ENCODE measurements at places on chromosomes 1 and 21.

DNA sequence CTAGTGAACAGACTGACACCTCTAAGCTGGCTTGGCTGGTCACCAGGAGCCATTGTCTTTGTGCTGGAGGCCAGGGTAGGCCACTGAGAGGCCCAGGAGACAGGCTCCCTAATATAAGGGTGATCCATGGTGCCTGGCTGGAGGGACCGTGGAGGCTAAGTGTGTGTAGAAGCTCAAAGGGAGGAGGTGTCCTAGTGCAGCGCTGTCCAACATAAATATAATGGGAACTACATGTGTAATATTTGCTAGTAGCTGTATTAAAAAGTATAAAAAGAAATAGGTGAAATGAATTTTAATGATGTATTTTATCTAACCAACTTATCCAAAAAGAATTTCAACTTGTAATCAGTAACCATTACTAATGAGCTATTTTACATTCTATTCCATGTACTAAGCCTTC is 35.0 kb downstream of the SOX13 start:
- DNase-seq, result no peak

- DNase-seq, result no peak
These were observed 11.7 kb downstream of the MPZ start for GRCh38 chr1:161298116-161298515.

DNA sequence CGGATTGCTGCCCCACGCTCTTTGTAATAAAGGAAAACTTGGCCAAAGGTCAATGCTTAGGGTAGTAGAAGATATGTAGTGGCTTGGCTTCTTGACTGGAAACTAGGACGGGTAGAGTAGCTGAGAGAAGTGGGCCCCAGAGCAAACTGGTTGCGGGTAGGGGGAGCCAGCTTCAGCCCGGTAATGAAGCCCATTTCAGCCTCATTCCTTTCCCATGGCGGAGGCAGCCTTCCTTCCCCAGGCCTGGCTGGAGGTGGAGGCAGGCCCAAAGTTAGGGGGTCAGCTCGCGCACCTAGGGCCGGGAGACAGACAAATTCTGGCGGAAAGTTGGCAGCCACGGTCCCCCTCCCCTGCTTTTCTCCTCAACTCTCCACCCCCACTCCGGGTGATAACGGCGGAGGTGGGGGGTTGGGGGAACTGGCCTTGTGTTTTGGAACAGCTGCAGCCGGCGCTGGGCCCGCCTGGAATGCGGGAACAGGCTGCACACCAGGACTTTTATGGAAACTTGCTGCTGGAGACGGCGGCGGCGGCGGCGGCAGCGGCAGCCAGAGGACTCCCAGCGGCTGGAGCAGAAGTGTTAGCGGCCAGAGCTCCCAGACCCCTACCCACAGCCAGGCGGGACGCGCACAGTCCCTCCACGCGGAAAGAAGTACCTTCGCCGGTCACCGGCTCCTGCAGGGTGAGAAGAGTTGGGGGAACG is at the start of gene NEXN:
Gene NEXN (plus strand): TSS at position 544 of the 700 bp plus-strand sequence. CDS start 27,483 bp downstream, outside the sequence.
- DNase-seq, result peak; percentile 53

- DNase-seq, result peak; percentile 67
These were observed 940 bp upstream of the PRKCZ start for GRCh38 chr1:2049225-2049717.

GRCh38 chr21:41227357-41228005 is 59.5 kb downstream of the BACE2 start:
- DNase-seq, result no peak

DNA sequence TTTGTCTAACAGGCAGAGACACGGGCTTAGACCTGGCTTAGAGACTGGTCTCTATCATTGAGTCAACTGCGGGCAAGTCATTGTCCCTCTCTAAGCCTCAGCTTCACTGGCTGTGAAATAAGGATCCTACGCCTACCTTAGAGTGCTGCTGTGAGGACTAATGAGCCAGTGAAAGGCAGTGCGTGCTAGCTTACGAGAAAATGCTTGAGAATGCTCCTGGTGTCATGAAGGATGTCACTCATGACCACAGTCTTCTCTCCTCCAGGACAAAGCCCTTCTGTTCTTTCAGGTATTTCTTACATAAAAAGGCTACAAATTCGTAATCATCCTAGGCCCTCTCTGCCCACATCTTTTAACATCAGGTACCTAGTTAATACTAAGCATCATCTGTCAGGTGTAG is 16.5 kb upstream of the A3GALT2 start:
- no peak for DNase-seq

DNA sequence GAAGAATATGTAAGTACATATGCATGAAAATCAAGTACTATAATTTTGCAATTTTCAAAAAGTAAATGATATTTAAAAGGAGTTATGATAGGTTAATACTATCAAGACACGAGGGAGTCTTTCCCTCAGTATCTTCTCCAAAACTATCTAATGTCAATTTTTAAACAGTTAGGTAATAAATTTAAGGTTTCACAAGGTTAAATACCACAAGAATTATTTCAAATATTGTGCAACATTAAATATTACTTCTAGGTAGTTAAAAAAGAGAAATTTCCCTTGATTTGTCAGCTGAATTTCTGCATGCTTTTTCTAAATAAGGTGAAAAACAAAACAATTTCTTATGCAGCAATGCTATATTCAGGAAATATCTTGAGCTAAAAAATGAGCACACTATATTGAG is 3.5 kb downstream of the CFHR5 start:
- DNase-seq, result no peak

DNA sequence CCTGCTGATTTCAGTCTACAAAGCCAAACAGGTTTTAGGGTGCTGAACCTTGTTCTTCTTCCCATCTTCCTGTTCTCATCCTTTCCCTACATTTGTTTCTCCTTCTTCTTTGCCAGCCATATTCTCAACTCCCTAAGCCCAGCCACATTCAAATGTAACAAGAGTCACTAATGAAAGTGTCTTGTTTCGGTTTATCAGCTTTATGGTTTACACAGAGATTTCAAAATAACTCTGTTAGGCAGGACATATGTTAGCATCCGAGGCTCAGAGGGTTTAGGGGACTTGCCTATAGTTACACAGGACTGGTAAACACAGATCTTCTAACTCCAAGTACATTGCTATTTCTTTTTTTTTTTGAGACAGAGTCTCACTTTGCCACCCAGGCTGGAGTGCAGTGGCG is 61.3 kb downstream of the NDUFS5 start:
- DNase-seq, result no peak

GRCh38 chr21:16468184-16468583 is 738.4 kb downstream of the USP25 start:
- DNase-seq, result no peak

DNA sequence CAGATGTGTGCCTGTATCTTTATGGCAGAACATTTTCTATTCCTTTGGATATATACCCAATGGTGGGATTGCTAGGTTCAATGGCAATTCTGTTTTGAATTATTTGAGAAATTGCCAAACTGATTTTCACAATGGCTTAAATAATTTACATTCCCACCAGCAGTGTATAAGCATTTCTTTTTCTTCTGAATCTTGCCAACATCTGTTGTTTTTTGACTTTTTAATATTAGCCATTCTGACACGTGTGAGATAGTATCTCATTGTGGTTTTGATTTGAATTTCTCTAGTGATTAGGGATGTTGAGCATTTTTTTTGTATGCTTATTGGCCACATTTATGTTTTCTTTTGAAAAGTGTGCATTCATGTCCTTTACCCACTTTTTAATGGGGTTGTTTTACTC is 864.3 kb upstream of the ADAMTS5 start:
- DNase-seq, result no peak

- no peak for DNase-seq
These were observed 42.1 kb upstream of the ZP4 start for GRCh38 chr1:237932816-237933215.

GRCh38 chr21:31052489-31053142 is 14.3 kb upstream of the KRTAP19-8 start:
- no peak for DNase-seq

DNA sequence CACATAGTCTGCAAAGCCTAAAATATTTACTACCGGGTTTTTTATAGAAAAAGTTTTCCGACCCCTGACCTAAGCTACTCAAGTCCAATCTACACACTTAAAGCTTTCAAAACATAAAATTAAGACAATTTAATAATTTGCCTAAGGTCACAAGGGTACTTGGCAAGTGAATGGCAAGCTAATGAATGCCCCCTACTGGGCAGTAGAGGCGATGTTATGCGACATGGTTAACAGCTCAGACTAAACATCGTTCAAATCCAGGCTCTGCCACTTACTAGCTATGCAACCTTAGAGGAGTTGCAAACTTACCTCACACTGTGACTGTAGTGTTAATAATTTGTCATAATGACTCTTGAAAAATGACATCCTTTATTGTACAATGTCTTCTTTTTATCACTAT is 317.2 kb upstream of the NFIA start:
- DNase-seq, result no peak

DNA sequence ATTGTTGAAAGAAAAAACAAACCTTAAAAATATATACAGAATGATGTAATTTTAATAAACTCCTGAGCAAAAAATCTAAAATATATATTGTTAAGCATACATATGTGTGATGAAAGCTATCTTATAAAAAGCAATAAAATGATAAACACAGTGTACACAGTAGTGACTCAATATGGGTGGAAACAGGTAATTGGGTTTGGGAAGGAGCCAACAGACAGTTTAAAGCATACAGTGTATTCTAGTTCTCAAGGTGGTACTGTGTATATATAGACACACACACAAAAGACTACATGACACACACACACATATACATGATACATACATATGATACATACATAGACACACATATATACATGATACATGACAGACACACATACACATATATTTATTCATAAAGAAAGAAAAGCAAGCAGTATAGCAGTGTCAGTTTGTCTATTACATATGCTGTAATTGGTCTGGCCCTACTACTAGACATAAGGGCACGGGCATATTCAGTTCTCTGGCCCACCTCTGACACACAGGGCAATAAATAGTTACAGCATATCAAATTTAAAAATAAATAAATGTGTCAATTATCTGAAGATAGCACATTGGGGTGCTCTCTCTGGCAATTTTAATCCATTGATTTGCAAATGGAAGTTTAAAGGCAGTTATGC is 330.2 kb downstream of the S1PR1 start:
- DNase-seq, result no peak

DNA sequence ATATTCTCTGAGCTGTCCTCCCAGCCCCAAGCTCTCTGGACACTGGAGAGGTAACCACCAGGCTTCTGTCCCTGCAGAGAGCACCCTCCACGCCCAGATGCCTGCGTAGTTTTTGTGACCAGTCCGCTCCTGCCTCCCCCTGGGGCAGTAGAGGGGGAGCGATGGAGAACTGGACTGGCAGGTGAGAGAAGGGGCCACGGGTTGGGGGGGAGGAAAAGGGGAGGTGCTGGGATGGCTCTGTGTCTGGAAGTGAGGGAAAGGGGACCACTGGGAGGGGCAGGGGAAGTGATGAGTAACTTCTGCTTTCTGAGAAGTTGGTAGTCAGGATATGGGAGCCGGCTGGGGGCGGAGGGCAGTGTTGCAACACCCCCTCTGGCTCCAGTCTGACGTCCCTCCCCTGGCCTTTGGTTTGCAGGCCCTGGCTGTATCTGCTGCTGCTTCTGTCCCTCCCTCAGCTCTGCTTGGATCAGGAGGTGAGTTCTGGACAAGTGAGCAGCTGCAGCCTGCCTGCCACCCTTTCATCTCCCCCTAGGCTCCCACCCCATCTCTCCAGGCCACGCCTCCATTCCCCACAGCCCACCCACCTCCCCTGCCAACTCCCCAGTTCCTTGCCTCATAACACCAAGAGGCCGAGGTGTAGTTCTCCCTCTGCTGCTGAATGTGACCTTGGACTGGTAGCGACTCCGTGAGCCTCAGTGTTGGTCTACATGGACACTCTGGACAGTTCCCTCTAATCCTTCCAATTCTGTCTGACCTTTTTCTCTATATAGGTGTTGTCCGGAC is 3.1 kb downstream of the ADAMTSL4 start:
- DNase-seq, result no peak

- DNase-seq, result no peak
These were observed 1.8 kb downstream of the TXNIP start for GRCh38 chr1:145994391-145995120.

DNA sequence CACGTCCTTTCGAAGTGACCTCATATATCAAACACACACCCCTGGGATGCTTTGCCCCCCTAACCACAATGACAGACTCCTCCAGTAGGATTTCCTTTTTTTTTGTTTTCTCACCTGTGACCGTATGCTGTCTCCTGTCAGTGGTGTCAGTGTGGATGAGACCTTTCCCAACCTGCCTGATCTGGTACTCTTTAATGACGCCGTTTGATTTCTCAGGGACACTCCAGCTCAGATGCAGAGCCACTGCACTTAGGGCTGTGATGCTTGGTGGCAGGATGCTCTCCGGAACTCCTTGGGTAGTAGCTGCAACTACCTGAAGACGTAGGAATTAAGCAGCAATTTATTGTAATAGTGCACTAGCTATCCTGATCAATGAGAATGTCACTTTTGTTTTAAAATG is 212.6 kb downstream of the KCTD3 start:
- no peak for DNase-seq

DNA sequence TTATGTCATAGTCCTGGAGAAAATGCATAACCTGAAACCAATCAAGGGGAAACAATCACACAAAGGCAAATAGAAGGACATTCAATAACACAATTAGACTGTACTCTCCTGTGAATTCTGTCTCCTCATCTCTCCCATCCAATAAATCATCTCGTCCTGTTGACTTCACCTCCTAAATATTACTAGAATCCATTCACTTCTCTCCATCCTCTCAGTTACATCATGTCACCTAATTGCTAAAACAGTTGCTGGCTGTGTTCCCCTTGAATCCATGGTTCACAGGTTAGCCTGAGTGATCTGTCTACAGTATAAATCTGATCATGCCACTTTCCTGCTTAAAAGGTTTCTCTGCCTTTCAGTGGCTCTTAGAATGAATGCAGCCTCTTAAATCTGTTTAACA is 220.2 kb downstream of the TGFB2 start:
- DNase-seq, result no peak

- DNase-seq, result peak; percentile 96
These were observed at the start of gene CIART for GRCh38 chr1:150281758-150282557. Gene CIART, plus strand, starts transcription at chr1:150282554. Its CDS starts 714 bp downstream, at chr1:150283268.

- no peak for DNase-seq
These were observed 16.9 kb downstream of the HSD3B2 start for GRCh38 chr1:119431836-119432235.

GRCh38 chr1:244664353-244664752 is 11.4 kb downstream of the DESI2 start:
- no peak for DNase-seq

GRCh38 chr1:211928290-211928801 is 97.8 kb upstream of the LPGAT1 start:
- peak; percentile 5 for DNase-seq

GRCh38 chr1:230350208-230350921 is 75.8 kb downstream of the PGBD5 start:
- DNase-seq, result no peak

Data from H1 (cell line).